ENCODE measurements at places on chromosomes 6 and 20.

DNA sequence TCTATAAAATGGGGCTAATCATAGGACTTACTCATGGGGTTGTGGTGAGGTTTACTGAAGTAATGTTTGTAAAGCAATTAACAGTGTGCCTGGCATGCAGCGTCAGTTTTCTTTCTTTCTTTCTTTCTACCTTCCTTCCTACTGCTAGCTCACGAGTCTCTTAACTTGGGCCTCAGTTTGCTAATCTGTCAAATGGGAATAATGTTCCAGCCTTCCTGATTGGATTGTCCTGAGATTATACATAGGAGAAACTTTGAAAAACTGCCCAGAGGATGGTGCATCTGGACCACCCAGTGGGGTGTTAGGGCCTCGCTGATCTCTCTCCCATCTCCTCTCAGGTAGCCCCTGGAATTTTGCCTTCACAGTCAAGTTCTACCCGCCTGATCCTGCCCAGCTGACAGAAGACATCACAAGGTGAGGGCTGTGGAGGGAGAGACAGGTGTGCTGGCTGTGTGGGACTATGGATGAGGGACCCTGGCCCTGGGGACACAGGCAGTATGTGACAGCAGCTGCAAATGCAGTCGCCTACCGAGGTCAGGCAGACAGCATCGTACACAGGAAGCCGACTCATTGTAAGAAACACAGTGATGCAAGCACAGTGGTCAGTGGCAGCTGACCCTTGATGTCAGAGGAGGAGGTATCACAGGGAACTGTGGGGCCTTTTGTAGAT lies 27.5 kb downstream of the EPB41L1 start:
- no peak for DNase-seq

DNA sequence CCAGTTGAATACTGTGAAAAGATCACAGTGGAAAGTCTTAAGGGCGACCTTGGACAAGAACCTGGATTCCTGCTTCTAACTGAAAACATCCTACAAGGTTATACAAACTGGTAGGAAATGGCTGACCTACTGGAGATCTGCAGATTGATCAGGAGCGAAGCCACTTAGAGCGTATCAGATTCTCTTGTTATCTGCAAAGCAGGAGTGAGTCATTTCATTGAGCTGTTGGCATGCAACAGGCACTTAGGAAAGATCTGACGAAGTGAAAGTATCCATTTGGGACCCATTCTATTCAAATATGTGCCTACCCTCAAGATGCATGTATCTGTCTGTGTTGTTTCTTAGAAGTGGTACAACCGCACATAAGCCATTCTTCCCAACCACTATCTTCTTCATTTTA lies 131.2 kb upstream of the RIN2 start:
- no peak for DNase-seq

GRCh38 chr6:147954938-147955337 lies 387.7 kb upstream of the SASH1 start:
- DNase-seq: no peak

GRCh38 chr20:1562622-1563021 lies 5.1 kb upstream of the SIRPD start:
- no peak for DNase-seq

- DNase-seq: no peak
Measured at GRCh38 chr6:46581459-46582177, 71.0 kb downstream of the CYP39A1 start.

GRCh38 chr20:50305636-50306477 lies 115.2 kb downstream of the CEBPB start:
- no peak for DNase-seq
